SK-N-SH treated with all-trans-retinoic acid at 6 μM for 48 hours (cell line): ENCODE measurements at places on chromosomes 16 and 17.

GRCh38 chr17:7312432-7313087 lies 2.6 kb downstream of the GPS2 start:
- ATAC-seq, result no peak

DNA sequence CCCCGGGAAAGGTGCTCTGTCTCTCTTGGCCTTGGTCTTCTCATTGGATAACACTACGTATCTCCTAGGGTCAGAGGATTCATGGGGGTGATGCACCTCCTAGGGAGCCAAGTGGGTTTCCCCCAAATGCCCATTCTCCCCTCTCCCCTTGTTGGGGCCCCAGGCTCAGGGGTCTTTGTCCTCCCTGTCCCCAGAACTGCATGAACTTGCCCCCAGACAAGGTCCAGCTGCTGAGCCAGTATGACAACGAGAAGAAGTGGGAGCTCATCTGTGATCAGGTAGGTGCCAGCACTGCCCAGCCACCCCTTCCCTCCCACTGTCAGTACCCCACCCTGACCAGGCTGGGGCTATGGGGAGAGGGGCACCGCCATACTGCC lies 8.7 kb downstream of the FMNL1 start:
- no peak for ATAC-seq

DNA sequence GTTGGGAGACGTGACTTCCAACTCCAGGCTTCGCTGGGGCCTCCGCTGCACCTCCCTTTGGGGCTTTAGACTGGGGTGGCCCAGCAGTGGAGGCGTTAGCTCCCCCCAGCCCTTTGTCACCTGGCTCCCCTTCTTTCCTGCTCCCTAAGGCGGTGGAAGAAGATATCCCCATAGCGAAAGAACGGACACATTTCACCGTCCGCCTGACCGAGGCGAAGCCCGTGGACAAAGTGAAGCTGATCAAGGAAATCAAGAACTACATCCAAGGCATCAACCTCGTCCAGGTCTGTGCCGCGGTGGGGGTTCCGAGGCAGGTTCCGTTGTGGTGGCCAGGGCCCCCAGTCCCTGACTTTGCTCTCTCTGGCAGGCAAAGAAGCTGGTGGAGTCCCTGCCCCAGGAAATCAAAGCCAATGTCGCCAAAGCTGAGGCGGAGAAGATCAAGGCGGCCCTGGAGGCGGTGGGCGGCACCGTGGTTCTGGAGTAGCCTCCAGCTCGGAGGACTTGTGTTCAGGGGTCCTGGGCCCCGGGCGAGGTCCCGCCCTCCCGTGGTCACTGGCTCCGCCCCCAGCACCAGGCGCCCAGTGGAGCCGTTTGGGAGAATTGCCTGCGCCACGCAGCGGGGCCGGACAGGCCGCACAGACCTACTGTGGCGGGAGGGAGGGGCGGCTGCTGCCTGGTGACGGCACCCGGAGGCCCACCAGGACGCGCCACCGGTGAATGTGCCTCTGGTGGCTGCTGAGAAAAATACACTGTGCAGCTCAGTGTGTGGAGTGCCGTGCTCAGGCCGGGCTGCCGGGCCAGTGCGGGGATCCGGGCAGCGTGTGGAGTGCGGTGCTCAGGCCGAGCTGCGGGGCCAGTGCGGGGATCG lies 3.8 kb downstream of the MRPL12 start:
- ATAC-seq, result no peak

- peak; percentile 71 for ATAC-seq
Observed at GRCh38 chr16:10827691-10828341, 9.2 kb upstream of the TVP23A start.

- no peak for ATAC-seq
Observed at GRCh38 chr16:63458846-63459245, 1422.6 kb upstream of the CDH8 start.

DNA sequence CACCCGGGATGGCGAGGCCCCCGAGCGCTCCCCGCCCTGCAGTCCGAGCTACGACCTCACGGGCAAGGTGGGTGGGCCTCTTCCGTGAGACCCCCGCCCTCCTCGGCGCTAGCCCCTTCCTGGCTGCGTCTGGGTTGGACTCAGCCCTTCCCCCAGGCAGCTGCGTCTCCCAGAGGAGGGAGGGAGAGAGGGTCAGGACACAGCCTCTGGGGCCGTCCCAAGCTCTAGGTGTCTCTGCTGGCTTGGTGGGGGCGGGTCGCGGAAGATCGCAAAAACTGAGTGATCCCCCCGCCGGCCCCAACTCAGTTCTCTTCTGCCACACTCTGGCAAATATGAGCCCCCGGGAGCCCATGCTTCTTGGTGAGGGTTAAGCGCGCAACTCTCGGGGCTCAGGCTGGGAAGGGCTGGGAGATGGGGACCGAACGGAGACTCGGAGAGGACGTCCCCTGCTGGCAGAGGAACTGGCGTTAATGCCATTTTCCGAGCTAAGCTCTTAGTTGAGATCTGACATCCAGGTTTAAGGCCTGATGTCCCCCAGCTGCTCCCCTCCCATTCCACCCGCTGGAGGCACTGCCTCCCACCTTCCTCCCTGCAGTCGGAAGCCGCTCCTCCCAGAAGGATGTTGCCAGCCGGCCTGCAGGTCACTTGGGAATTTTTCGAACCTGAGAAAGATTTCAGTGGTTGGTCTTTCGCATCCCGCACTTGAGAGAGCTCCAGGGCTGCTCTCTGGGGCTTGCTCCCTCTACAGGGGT lies 419 bp downstream of the RAB37 start:
- peak; percentile 49 for ATAC-seq

DNA sequence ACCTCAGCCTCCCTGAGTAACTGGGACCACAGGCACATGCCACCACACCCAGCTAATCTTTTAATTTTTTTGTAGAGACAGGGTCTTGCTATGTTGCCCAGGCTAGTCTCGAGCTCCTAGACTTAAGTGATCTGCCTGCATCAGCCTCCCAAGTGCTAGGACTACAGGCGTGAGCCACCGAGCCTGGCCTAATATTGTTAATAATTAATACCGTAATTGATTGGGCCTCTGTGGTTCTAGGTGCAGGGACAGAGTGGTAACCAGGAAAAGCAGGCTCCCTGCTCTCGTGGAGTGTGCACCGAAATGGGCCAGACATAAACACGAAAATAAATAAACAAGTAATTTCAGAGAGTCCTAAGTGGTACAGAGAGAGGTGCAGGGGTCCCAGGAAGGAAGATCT lies 241.0 kb downstream of the GSG1L start:
- no peak for ATAC-seq

DNA sequence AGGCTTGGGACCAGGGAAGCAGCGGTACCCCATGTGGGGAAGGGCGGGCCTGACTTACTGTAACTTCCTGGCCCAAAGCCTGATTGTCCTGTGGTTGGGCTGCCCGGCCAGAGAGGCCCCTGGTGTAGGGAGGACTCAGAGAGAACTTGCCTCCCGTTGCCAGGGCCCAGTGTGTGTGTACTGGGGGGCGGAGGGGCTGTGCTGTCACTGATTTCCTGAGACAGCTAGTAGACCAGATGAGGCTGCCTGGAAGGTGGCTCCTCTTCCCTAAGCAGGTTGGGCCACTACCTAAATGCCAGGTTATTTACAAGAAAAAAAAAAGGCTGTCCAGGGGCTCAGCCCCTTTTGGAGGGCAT lies 16.7 kb downstream of the SOCS3 start:
- ATAC-seq, result peak; percentile 79

GRCh38 chr16:29658705-29659104 lies 4.3 kb upstream of the SPN start:
- no peak for ATAC-seq

DNA sequence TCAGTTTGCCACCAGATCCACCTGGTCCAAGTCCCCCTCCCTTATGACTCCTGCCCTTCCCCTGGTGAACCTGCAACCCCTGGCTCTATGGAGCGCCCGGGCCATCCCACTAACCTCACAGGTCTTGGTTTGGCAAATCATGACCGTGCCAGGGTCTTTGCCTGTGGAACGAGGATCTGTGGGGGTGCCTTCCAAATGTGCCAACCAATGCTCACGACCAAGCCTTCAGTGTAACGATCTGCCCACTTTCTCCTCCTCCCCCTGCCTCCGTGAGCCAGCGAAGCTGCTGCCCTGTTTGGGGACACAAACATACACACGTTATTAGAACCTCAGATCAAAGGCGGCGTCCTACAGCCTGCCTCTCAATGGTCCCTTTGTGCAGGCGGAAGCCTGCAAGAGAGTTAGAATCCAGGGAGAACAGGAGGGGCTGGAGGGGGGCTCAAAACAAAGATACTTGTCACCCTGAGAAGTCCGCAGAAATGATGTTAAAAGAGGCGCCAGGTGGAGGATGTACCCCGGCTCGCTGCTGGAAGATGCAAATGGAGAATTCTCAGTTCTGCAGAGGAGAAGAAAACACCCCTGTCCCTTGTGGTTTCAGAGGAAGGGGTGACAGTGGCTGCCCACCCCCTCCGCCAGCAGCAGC lies 9.0 kb upstream of the NKD1 start:
- no peak for ATAC-seq

DNA sequence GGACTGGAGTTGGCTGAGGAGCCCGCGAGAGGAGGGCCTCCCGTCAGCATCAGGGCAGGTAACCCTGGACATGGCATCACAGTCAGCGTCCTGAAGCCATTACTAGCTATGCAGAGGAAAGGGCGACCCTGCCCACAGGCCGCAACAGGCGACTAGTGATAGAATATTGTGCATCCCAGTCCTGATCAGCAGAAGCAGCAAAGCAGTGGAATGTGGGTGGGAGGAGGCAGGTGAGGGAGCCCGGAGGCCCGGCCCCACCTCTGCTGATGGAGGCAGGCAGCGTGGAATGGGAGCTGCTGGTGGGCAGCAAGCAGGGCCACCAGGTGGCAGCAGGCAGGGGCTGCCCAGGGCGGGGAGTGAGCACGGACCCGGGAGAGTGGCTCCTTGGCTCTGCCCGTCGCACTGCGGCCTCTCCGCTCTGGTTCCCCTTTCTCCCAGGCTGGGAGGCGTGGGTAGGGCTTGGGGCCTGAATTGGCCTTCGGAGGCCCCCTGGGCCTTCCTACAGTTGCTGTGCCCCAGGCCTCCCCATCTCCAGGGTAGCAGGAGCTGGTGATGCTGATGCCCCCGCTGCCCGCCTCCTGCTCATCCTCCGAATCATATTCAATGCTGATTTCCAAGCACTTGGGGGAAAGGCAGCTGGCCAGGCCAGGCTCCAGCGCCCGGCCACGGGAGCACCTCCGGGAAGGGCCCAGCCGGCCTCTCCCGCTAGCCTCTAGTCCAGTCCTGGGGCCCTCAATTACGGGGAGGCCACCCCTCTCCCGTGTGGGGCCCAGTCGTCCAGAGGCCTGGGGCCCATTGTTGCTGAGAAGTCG lies 20.2 kb downstream of the TSPOAP1 start:
- peak; percentile 39 for ATAC-seq
